Naive thymus-derived CD8-positive, alpha-beta T cell (primary cell): ENCODE measurements at places on chromosomes 3 and 15. TPM values are rescaled to one million over a fixed set of nuclear protein-coding genes. Genes with fewer than 3 reads are reported as not detected.

DNA sequence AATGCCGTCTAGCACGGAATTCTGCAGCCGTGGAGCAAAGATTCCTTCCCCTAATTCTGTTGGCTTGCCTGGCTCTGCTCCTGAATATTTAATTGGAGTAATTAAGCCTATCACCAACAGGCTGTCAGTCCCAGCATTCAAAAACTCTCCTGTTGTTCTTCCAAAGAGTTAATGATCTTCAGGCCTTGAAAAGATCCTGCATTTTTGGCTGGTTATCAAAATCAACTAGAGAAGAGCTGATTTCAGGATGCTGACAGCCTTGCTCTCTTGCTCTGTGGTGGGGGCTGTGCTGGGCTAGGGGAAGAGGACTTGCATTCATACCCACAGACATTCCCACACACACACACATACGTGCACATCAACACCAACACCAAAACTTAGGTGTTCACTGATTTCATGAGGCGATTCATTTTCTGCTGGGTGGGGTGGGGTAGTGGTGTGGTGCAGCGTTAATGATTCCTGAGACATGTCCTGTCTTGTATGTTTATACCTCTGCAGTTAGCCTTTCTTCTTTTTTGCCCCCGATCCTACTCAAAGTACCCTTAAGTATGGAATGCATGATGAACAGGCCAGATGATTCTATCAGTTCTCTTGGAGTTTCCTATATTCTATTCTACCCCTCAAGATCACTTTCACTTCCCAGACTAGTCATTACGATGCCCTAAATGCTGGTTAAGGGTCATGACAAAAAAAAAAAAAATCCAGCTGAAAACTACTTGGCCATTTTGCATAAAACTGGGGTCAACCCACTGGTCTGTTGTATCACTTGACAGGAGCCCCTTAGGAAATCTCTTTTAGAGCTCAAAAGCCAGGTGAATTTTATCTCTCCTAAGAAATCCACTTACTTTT is 42.3 kb downstream of the CPN2 start:
- no peak for DNase-seq

GRCh38 chr15:85003593-85004312 is 22.1 kb downstream of the PDE8A start:
- no peak for DNase-seq

DNA sequence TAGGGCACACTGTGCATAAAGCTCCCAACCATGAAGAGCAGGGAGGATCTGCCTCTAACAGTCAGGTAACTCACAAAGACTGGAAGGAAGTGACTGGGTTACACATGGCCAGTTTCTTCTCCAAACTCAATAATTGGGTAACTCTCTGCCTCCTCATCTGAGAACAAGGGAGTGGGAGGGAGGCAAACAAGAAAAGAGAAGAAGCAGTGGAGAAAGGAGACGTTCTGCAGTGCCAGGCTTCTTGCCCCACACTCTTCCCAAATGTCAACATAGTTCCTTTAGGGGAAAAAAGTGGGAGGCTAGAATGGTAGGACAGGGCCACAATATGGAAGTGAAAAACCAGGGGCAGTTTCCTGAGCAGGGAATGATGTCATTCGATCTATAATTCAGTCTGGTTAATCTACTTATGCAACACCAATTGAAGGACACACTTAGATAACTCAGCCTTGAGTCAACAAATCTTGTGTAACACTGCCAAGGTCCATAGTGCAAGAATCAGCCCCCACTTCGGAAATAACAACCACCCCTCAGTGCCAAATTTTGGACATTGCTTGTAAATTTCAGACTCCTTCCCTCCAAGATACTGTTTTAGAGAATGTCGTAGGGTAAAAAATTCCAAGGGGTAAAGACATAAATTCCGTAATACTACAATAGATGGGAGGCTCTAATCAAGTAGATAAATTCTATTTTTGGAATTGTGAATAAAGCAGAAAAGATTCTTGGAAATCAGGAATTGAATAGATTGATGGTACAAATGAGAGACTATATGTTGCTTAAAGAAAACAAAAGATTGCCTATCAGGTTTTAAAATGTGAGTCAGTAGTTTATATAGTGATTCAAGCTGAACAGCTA is 143.0 kb downstream of the LPP start:
- DNase-seq = no peak

- no peak for DNase-seq
Measured at GRCh38 chr3:21613372-21614070, 137.5 kb downstream of the ZNF385D start.

The NANOGP8 gene
- polyA plus RNA-seq = not detected
